Pancreas (tissue), 10 donors: ENCODE measurements at places on chromosomes 7 and 10.

DNA sequence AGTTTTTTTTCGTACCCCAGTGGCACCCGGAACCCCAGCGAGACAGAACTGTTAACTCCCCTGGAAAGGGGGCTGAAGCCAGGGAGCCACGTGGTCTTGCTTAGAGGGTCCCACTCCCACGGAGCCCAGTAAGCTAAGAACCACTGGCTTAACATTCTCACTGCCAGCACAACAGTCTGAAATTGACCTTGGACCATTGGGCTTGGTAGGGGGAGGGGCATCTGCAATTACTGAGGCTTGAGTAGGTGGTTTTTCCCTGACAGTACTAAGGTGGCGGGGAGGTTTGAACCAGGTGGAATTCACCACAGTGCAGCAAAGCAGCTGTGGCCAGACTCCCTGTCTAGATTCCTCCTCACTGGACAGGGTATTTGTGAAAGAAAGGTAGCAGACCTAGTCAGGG lies 196.5 kb downstream of the ADK start:
- DNase-seq: no peak

DNA sequence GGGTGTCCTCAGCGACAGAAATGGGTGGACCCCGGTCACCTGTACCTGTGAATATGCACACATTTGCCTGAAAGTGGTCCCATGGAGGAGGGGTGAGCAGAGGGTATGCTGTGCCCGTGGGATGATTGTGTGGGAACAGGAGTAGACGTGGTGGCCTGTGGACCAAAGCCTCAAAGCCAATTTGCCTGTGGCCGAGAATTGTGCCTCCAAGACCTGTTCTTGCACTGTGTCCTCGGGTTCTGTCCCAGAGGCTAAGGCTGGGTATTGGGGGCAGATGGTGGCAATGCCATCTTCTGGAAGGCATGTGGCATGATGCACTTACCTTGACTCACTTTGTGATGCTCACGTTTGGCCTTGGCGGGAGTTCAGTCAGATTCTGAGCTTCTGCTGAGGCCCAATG lies 351.0 kb downstream of the TCERG1L start:
- DNase-seq: no peak

DNA sequence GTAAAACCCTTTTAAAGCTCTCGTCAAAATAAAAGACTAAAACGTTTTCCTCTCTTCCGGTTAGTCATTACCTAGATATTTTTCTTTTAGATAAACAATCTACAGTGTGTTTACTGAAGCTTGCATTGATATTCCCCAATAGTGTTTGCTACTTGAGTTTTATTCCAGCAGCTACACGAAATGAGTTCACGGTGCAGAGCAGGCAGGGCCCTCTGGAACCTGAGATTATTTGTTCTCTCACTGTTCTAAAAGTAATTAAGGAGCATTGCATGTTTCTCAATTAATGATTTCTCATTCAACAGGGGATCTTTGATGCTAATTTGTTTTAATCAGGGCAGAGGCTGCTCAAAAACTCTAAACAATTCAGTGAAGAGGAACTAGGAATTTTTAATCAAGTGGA lies 319.7 kb downstream of the GFRA1 start:
- DNase-seq: no peak

DNA sequence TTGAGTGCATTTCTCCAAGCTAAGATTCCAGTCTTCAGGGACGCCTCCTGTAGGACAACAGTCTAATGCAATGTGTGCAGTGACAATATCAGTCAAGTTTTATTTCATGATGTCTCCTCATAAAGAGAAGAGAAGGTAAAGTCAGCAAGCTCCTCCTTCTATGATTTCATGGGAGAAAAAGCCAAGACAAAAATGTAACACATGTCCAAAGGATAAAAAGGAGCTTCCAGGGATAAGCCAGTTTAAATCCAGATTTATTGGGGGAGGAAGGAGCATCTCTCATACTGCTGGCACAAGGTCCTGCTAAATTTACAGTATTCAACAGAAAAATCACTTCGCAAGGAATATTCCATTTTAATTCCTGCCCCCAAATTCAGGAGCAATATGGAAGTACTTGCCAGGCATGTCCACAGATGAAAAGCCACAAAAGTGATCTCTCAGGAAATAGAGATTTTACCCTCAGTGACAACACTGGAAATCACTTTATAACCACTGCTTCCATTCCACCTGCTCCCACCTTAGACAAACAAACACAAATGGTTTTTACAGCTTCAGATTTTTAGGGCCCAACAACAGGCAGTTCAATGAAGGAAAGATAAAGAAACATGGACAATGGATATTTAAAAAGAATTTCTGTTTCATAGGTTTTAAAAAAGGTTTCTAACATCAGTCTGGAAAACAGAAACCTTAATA lies 677.5 kb upstream of the C7orf33 start:
- DNase-seq: no peak

- DNase-seq: no peak
Observed at GRCh38 chr10:3217301-3217700, 44.7 kb upstream of the PITRM1 start.

- no peak for DNase-seq
Observed at GRCh38 chr10:6275022-6275997, 72.6 kb downstream of the PFKFB3 start.

GRCh38 chr7:157964521-157964920 lies 623.1 kb downstream of the PTPRN2 start:
- DNase-seq: no peak

DNA sequence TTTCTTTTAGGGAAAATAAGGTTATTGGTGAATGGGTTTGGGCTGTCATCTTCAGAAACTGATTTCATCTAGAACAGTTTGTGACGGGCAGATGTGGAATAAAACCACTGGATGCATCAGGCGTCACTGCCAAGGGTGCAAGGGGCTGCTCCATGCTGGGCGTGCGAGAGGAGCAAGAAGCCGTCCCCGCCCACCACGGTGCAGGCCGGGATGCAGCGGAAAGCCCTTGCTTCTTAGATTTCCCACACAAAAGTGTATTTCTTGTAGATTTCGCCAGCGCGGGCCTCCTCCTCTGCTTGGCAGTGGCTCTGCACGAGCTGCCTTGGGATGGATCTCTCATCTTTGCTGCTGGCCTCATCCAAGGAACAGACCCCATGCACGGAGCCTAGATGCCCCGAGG lies 189.3 kb downstream of the CUX1 start:
- no peak for DNase-seq

DNA sequence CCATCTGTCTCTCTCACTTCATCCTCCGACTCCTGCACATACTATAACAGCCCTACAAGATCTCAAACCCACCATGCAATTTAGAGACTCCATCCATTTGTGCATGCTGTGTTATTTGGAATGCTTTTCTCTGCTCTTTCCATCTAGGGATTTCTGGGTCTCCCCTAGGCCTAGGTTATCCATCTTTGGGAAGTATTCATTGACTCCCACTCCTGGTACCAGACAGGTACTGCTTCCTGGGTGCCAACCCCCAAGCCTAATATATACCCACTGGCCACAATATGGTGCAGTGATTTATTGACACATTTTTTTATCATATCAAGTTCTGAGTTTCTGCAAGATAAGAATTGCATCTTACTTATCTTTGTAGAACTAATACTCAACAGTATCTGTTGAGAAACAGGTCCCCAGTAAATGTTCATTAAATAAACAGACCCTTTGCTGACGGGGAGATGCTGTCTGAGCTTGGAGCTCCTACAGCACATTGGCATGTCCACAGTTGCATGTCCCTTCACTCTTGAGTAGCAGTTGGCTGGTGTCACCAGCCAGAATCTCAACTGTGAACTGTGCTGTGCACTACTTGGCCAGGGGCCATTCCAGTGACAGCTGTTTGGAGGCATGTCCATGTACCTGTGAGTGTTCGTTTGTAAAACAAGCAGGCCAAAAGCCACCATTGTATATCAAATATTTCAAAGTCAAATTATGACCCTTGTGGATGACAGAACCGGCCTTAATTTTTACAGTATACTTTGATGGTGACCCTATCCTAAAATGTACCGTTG lies 223.3 kb upstream of the NFE2L3 start:
- peak; percentile 46 for DNase-seq

DNA sequence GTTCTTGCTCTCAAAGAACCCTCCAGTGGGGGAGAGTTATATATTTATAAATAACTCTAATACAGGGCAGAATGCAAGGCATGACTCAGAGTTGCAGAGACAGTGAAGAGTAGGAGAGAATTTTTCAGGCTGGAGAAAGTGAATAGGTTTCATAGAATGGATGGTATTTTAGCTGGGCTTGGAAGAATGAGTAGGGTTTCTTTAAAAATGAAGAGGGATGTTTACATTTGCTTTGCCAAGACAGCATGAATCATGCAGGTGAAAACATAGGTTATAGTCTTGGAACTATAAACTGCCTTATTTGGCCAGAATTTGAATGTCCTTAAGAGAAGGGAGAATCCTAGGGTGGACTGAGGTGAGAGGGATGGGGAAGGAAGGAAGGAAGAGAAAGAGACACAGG lies 124.8 kb downstream of the CPED1 start:
- no peak for DNase-seq

DNA sequence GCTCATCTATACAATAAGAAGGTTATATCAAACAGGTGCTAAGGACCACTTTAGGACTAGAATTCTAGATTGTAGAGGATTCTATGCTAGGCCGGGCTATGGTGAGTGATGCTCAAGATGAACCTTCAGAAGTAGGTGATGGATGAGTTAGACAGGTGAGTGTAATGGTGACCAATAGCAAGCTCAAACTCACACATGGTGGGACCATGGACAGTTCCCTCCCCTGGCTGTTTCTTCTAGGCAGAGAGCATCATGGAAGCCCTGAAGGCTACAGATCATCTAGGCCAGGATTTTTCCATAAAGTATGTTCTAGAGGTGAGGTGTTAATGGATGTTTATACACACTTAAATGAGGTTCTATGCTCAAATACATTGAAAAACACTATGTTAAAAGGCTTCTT lies 162.2 kb upstream of the WDR11 start:
- no peak for DNase-seq

GRCh38 chr10:99765672-99766301 lies 16.7 kb upstream of the ABCC2 start:
- DNase-seq: no peak

DNA sequence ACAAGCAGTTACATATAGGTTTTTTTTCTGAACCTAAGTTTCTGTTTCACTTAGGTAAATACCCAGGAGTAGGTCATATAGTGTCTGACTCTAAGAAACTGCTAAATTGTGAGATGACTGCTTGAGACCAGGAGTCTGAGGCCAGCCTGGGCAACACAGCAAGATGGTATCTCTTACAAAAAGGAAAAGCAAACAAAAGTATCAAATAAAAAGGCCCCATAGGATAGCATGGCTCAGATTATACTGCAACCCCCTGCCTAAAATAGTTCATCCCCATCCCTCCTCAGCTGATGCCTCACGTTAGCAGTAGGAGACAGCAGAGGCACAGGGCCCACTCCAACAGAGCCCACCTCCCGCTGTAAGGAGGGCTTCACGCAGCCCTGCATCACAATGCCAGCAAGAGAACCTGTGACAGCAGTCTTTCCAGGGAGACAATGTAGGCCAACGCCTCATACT lies 90.3 kb downstream of the SRPK2 start:
- no peak for DNase-seq

GRCh38 chr7:55107946-55108345 lies 89.1 kb downstream of the EGFR start:
- no peak for DNase-seq

- DNase-seq: no peak
Observed at GRCh38 chr7:16779051-16779450, 25.5 kb downstream of the TSPAN13 start.

- DNase-seq: no peak
Observed at GRCh38 chr7:78114993-78115392, 316.4 kb downstream of the PHTF2 start.

GRCh38 chr7:83866582-83866981 lies 217.6 kb upstream of the SEMA3E start:
- no peak for DNase-seq

- DNase-seq: no peak
Observed at GRCh38 chr10:51961401-51961800, 262.0 kb upstream of the CSTF2T start.

DNA sequence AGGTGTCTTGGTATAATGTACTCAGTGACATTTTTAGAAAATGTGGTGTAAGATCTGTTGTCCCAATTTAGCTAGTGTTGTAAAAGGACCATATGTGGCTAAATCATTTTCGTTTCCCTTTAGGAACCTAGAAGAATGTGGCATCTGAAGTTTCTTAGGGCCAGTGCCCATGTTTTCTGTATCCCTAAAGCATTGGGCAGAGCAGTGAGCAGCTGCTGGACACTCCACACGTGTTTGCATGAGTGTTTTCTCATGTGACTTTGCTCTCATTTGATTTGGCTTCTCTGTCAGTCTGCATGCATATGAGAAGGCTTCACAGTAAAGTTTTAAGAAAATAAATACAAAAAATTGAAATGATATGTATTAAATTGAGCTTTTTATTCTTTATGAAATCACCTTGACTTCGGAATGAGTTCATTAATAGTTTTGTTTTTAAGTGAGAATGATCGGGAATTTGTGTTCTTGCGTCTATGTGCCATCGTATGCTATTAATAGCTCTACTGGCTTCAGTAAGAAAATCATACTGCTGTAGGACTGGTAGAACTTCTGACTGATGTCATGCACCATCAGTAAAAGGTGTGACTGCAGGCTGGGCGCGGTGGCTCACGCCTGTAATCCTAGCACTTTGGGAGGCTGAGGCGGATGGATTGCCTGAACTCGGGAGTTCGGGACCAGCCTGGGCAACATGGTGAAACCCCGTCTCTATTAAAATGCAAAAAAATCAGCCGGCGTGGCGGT lies 61.3 kb downstream of the RBM33 start:
- no peak for DNase-seq

DNA sequence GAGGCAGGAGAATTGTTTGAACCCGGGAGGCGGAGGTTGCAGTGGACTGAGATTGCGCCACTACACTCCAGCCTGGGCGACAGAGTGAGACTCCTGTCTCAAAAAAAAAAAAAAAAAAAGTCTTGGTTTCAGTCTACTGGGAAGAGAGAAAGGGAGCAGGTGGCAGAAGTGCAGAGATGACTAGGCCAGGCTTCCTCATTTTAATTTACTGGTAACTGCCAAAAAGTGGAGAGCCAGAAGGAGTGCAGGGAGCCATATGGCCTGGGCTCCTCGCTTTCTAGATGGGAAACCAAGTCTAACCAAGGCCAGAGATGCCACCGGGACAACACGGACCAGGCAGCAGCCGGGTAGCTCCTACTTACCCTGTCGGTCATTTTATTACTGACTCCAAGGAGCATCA lies 12.2 kb downstream of the SEPHS1 start:
- DNase-seq: no peak

DNA sequence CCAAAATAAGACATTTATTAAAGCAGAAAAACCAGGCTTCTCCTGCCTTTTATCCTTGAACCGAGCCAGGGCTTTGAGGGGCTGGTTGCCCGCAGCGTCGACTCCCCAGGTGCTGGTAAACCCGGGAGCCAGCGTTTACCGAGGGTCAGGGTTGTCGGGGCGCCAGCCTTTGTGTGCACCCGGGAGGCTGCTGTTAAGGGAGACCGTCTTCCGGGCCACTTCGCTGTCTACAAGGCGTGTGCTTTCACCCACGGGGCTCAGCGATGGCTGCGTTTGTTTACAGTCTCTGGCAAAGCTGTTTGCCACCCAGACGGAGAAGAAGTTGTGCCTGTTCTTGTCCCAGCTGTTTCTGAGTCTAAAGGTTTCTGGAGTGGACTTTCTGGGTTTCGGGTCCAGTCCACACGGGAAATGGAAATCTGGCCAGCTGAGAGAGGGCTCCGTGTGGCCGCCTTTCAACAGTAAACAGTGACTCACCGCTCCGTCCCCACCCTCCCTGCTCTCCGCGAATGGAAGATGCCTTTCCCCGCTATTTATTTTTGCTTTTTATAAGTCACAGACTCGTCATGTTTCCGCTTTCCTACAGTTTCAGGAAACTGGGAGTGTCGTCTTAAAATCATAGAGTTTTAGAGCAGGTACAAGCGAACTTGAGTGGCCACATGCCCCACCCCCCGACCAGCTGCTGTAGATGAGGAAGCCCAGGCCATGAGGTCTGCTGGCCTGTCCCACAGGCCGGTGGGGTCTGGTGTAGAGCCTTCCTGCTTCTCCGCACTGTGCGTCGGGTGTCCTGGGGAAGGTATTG lies 2.2 kb downstream of the MAFK start:
- peak; percentile 91 for DNase-seq
